Skeletal muscle tissue (tissue), 5 donors: ENCODE measurements at places on chromosomes 5 and 9. TPM values are rescaled to one million over a fixed set of nuclear protein-coding genes. Genes with fewer than 3 reads are reported as not detected.

PLAC8L1 gene
- not detected for total RNA-seq

IFNB1 gene
- total RNA-seq: not detected

SLC34A1 gene
- total RNA-seq: not detected

GLRA1 gene
- total RNA-seq: not detected

ZFYVE16 gene
- 50.1 TPM for total RNA-seq

CCDC152 gene
- total RNA-seq: 1.6 TPM

TAL2 gene
- 12.0 TPM for total RNA-seq
